ENCODE measurements at places on chromosomes 3 and 15. TPM values are rescaled to one million over a fixed set of nuclear protein-coding genes. Genes with fewer than 3 reads are reported as not detected.

DNA sequence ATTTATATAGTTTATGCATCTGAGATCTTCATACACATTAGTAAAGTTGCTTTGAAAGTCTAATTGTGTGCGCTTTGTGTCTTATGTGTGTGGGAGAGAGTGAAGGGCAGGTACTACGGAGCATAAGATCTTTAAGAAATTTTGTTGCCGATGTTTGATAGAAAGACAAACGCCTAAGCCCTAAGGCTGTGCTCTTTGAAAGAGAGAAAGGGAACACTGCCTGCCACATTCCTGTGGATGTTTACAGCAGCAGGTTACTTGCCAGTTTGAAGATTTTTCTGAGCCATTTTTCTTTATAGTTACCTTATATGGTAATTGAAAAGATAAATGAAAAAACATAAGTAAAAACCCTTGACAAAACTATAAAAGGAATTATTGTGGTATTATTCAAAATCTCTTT, 17.0 kb downstream of the DTWD1 start:
- DNase-seq, result no peak

DNA sequence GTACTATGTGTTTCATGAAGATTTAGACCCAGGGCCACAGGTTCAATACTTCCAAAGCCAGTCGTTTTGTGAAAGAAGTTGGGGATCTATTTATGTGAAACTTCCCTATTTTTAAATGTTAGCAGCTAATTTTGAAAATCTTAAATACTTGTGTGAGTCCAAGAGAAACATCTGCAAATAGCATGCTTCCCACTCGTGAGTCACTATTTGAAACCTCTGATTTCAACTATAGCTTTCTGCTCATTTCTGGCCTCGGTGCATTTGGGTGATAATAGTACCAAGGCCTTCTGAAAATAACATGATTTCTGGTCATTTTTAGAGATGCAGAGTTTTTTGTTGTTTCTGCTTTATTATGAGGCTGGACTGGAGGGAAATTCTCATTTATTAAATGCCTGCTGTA, 110.0 kb downstream of the OPA1 start:
- DNase-seq, result no peak

DNA sequence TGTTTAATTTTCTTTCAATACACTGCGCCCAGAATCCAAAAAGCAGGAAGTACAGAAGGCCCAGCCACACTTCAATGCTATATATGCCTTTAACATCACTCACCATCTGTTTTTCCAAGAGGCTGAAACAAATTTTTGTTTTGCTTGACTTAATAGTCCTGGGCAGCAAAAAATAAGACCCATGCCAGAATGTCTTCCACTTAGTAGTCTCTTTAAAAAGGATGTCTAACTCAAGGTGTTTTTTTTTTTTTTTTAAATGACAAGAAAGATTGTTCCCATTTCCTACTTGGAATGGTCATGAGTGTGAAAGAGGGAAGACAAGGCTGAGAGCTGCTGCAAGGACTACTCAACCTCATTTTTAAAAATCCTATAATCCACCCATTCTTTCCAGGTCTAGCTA, 590.3 kb upstream of the SGO1 start:
- DNase-seq, result no peak

DNA sequence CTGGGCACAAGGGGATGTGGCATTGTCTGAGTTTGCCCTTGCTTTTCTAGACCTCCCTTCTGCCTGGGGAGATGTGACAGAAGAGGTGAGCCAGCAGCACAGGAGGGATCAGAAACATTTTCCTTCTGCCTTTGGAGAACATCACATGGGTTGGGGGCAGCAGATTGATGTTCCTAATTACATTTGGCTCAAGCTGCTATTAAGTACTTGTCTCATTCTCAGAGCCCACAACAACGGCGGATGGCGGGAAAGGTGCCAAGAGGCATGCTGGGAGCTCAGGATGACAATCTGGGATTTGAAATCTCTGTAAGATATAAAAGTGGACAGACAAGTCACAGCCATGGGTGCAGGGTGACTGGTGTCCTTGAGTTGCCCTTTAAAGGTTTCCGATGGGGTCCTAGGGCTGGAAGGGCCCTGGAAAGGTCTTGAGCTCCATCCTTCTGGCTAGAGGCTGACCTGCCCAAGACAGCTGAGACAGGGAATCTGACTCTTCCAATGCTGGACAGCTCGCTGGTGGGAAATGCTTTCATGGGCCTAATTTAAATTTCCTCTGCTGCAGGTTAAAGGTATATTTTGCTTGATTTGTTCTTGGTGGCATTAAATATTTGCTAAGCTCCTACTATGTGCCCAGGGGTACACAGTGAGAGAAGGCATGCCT, 2.4 kb upstream of the CORO2B start:
- no peak for DNase-seq

DNA sequence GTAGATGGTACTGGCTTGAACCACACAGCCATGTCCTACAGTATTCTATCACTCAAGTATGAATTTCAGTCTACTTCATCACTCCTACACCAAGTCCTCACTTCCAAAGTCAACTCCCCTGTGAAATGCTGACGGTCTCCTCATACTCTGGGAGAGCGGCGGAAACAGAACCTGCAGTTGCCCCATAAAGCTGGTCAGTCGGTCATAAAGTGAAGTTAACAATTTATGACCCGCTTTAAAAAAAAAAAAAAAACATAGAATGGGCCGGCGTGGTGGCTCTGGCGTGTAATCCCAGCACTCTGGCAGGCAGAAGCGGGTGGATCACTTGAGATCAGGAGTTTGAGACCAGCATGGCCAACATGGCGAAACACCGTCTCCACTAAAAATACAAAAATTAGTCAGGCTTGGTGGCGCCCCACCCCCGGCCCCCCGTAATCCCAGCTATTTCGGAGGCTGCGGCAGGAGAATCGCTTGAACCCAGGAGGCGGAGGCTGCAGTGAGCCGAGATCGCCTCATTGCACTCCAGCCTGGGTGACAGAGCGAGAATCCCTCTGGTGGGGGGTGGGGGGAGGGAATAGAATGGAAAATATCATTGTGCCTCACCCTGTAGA, 2.1 kb downstream of the TRANK1 start:
- DNase-seq, result no peak

GRCh38 chr3:36643192-36643591, 121.2 kb downstream of the DCLK3 start:
- no peak for DNase-seq

GRCh38 chr3:81929697-81930096, 168.3 kb upstream of the GBE1 start:
- DNase-seq, result no peak

GRCh38 chr3:116413319-116413718, 32.0 kb downstream of the LSAMP start:
- DNase-seq, result no peak

DNA sequence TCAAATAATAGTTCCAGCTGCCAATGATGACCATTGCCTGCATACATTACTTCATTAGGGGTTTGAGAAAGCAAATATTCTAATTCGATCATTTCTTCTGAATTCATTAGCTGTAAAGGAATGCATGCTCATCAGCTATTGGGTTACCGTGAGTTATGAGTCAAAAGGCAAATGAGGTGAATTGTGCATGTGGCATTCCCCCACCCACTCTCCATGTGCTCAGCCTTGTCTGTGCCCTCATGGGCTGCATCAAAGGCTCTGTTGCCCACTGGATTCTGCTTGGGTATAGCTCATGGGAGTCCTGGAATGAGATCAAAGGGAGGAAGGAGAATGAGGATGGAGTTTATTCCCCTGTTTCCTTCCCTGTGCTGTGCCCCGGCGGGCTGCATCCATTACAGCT, 99.3 kb upstream of the CHRNA7 start:
- no peak for DNase-seq

DNA sequence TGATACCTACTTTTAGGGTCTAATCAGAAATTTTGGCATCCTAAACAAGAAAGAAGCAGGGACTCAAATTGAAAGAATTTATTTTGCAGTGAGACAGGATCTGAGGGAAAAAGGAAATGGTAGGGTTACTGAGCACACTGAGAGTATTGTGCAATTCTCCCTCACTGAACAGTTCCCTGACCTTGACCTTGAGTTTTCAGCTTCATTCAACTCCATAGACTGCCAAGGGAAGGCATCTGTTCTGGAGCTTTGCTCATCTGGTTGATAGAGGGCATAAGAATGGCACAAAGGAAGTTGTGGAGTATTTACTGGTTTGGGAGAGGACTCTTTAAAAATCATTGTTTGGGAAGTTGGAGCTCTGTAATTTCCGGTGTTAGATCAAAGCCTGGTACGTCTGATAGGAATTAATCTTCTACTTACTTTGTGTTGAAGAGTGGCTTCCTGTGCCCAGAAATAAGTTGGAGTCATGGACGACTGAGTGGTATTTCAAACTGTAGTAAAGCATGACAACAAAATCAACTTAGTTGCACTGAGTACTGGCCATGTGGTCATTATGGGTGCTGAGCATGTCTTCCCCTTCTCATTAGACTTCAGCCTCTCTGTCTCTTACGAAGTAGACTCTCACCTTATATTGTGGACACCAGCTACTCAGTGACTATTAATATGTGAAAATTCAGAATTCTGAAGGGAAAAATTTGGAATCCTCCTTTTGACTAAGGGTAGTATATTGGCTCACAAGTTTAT, 40.8 kb downstream of the CLDN1 start:
- peak; percentile 73 for DNase-seq

The CIAO2A gene
- 92.3 TPM for total RNA-seq

The TM4SF1 gene
- 304 TPM for total RNA-seq

The CHRM5 gene
- total RNA-seq, result not detected

The AHSG gene
- total RNA-seq, result not detected
